ENCODE measurements at places on chromosomes 2 and 18. TPM values are rescaled to one million over a fixed set of nuclear protein-coding genes. Genes with fewer than 3 reads are reported as not detected.

- peaks cover 2% of the 10 kb centered on the region for H3K4me1 ChIP-seq
- no peaks in the 10 kb centered on the region for H3K36me3 ChIP-seq
- peak overlapping the region; percentile 5 for H3K27ac ChIP-seq
- no peak for DNase-seq
- H3K27me3 ChIP-seq = no peaks in the 10 kb centered on the region
Measured at GRCh38 chr2:42450136-42450535, 43.6 kb downstream of the KCNG3 start.

DNA sequence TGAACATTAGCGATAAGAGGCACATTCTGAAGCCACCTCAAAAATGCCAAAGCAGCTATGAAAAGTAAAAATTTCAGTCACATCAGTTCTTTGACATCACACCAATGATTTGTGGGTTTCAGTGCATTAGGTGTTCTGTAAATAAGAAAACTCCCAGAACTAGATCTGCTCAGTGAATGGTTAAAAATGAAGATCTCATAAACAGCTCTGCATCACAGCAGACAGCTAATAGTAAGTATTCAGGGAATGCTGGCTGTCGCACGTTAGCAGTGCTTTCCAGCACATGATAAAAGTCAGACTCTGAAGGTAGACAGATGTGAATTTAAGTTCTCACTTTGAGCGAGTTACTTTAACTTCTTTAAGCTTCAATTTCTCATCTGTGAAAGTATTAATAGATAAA is 154.9 kb downstream of the SATB2 start:
- no peaks in the 10 kb centered on the region for H3K27me3 ChIP-seq
- no peak overlapping the region for H3K4me3 ChIP-seq
- no peak overlapping the region for H3K27ac ChIP-seq

DNA sequence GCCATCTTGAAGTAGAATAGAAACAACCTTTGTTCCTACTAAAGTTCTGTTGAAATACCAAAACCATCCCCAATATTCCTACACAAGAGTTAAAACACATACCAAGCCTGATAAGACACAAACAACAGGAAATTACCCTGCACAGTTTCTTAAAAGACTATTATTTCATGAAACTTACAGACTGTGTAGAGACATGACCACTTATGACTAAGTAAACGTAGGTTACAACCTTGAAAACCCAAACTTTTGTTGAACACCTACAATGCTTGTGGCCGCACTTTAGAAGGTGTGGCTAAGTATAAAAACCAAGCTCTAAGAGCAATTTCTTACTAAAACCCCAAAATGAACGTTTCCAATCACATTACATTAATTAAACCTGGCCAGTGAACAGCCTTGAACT is 2.0 kb downstream of the SMAD2 start:
- H3K4me1 ChIP-seq = peaks cover 66% of the 10 kb centered on the region
- DNase-seq = no peak
- no peak overlapping the region for H3K27ac ChIP-seq
- no peaks in the 10 kb centered on the region for H3K27me3 ChIP-seq
- H3K36me3 ChIP-seq = no peaks in the 10 kb centered on the region
- peak overlapping the region; percentile 82 for H3K4me3 ChIP-seq

GRCh38 chr2:157587576-157587975 is 41.1 kb downstream of the ACVR1C start:
- no peak overlapping the region for H3K4me3 ChIP-seq
- DNase-seq = no peak
- H3K27ac ChIP-seq = no peak overlapping the region

Gene CROCC2
- total RNA-seq = not detected

Gene INHA
- 0.31 TPM for total RNA-seq

Gene UGT1A10
- total RNA-seq = 0.23 TPM
